AG20443 (cell line): ENCODE measurements at places on chromosomes 4 and X.
A peak's percentile ranks its signal among the peaks of the same experiment; 100 is the strongest.

DNA sequence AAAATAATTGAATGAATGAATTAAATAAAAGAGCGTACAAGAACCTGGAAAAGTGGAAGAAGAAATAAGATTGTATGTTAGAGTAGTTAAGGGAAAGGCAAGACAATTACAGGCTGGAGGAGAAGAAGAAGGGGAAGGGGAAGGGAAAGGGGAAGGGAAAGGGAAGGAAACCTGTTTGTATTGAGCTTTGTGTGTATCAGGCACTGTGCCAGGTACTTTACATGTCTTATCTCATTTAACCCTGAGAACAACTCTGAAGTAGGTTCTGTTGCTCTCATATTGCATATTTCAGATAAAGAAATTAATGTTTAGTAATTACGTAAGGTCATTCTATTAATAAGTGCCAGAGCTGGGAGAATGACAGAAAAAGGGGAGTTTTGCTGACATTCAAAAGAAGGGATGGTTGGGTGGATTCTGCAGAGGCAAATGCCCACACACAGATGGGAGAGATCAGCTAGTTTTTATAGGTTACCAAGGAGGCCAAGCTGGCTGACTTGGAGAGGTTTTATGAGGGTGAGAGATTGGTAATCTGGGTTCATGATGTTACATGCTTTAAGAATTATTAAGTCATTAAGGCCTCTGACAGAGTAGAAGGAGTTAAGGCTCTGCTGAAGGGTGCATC lies 92.3 kb upstream of the LCORL start:
- DNase-seq = no peak

- no peak for DNase-seq
Observed at GRCh38 chrX:24870143-24870542, 145.6 kb downstream of the ARX start.

DNA sequence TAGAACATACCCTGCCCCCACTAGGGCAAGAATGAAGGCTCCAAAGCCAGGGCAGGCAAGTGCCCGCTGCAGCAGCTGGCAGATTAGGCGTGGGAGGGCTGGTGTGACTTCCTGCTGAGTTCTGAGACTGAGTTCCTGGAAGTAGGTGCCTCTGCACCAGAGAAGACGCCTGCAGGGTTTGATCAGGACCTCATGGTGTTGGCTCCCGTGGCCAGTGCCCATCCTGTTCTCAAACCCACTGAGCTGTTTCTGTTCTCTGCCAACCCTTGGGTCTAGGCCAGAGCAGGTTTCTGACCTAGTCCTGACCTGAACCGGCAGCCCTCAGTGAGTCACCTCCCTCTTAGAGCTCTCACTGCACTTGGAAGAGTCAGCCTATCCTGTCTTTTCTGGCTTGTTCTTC lies 220.7 kb downstream of the HS6ST2 start:
- DNase-seq = no peak

DNA sequence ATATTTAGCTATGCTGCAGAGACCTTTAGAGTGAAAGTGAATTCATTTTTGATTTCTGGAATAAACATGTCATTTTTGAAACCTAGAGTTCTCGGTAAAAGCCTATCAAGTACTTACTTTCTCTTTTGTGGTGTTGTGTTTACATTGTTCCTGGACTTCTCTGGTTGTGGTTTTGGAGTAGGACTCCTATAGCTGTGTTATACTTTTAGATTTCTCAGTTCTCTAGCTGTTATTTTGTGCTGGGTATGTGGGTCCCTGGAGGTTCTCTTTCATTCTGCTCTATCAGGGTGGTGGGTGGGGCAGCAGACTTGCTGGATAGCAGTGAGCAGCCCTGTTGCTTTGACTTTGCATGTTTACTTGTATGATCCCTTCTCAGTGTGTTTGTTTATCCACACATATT lies 25.6 kb upstream of the MSMO1 start:
- DNase-seq = peak; percentile 36

GRCh38 chrX:136030303-136031191 lies 45.3 kb downstream of the SLC9A6 start:
- peak; percentile 56 for DNase-seq

GRCh38 chr4:71415491-71415890 lies 76.7 kb downstream of the SLC4A4 start:
- DNase-seq = peak; percentile 11

DNA sequence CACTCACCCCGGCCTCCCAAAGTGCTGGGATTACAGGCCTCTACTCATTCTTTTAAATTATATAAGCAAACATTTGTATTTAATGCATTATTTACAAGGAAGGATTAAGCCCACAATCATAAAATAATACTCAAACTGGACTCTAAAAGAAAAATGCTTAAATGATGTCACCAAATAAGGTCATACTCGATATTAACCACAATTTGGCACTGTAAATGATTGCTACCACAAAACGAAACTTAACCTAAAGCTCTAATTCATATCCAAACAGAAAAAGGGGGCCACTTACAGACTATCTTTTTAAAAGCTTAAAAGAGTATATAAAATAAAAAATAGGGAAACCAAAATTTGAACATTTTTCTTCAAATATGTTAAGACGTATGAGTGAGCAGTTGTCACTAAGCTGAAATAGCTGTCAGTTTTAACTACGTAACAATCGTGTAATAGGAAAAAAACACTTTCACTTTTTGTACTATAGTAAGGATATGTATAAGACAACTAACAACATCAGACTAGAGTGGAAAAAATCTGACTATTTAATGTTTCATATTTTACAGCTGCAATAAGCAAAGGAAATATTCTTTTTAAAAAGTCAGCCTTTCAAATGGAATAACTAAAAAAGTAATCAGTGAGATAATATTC lies 108.2 kb upstream of the GPR34 start:
- DNase-seq = no peak

GRCh38 chr4:68693325-68694075 lies 23.0 kb upstream of the UGT2B15 start:
- no peak for DNase-seq

GRCh38 chr4:55980725-55981124 lies 32.0 kb downstream of the CEP135 start:
- no peak for DNase-seq

GRCh38 chr4:158958489-158959270 lies 144.2 kb upstream of the RAPGEF2 start:
- no peak for DNase-seq

GRCh38 chrX:100048156-100048555 lies 361.9 kb downstream of the PCDH19 start:
- DNase-seq = no peak

GRCh38 chr4:105305019-105305836 lies 158.6 kb downstream of the TET2 start:
- no peak for DNase-seq

DNA sequence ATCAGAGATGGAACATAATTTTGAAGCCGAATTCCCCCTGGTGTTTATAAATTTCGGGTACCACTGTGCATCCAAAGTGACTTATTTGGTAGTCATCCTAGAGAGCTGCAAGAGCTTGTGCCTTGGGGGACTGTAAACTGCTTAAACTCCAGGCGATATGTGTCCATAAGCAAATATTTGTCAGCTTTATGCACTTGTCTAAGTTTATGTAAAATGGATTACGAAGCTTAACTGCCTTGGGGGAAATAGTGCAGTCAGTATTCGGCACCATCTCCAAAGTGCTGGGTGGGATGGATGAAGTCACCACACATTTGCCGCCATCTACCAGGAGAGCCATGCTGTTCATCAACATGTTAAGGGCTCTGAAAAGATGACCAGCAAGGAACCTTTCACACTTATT lies 65.9 kb downstream of the CC2D2A start:
- DNase-seq = no peak

GRCh38 chr4:89222170-89222569 lies 85.4 kb downstream of the GPRIN3 start:
- DNase-seq = no peak

GRCh38 chr4:40990899-40991265 lies 223.5 kb downstream of the APBB2 start:
- no peak for DNase-seq

- DNase-seq = no peak
Observed at GRCh38 chr4:186724864-186725468, 1.3 kb upstream of the FAT1 start.

- DNase-seq = no peak
Observed at GRCh38 chr4:145808848-145809512, 129.0 kb downstream of the C4orf51 start.

DNA sequence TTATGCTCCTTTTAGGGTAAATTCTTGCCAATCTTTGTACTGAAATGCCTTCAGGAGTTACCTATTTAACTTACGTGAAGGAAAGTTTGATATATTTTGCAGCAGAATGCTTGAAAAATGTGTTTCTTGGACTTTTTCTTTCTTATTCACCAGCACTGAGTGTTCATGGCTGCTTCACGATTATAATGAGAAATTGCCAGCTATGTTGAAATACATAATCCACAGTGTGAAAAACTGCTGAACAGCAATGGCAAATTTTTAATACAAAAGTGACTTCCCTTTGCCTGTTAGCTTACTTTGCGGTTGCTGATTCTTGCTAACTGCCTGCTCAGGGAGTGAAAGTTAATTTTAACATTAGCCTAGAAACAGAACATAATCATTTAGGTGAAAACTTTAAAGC lies 153.8 kb upstream of the SLC4A4 start:
- no peak for DNase-seq

- peak; percentile 23 for DNase-seq
Observed at GRCh38 chrX:38804682-38805431, 3.6 kb downstream of the MID1IP1 start.

DNA sequence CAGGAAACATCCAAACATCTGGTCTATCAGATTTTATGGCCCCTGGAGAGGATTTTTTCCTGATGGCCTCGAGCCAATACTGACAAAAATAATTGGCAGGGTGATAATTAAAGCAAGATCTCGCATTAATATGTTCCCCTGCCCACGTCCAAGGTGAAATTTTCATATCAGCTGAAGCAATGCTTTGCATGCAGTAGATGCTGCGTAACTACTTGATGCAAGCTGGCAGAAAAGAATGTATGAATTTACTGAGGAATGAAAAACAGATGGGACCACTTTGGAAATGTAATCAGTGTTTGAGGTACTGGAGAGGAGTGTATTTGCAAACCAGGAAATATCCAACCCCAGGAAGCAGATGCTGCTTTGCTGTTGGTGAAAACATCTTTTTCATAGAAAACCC lies 36.8 kb upstream of the REST start:
- DNase-seq = peak; percentile 51

DNA sequence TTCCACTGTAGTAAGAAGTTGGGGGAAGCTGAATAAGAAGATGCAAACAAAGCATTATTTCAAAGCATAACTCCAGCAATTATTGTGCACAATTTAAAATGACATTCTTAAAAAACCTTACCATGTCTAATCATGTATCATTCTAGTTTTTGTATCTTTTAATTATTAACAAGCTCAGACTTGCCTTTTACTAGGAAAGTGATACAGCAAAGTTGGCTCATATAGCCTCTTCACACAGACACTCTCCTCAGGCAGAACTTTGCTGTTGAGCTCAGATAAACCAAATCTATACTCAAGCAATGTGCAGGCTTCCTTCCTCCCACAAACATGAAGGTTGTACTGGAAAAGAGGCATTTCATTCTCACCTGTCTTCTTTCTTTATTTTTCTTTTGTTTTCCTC lies 358.7 kb upstream of the EMCN start:
- DNase-seq = no peak

GRCh38 chr4:89752932-89753598 lies 83.9 kb downstream of the SNCA start:
- peak; percentile 61 for DNase-seq

- DNase-seq = no peak
Observed at GRCh38 chr4:57652779-57653178, 542.6 kb upstream of the IGFBP7 start.

- DNase-seq = no peak
Observed at GRCh38 chr4:41256131-41256739, 493 bp upstream of the UCHL1 start.

DNA sequence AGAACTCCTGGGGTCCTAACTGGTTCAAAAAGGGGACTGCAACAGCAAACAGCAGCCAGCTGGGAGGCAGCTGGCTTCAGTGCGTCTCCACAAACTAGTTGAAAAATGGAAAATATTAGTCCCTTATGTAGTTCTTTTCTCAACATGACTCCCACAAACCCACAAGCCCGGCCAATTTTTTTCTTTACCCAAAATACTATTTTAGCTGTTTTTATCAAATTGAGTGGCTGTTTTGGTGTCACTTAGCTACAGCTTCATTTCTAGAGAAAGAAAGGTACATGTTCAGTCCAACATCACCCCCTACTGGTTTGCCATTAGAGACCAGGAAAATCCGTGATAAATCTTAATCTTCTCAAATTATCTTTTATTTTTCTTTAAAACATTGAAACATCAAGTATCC lies 97.2 kb downstream of the GUCY2F start:
- peak; percentile 11 for DNase-seq

DNA sequence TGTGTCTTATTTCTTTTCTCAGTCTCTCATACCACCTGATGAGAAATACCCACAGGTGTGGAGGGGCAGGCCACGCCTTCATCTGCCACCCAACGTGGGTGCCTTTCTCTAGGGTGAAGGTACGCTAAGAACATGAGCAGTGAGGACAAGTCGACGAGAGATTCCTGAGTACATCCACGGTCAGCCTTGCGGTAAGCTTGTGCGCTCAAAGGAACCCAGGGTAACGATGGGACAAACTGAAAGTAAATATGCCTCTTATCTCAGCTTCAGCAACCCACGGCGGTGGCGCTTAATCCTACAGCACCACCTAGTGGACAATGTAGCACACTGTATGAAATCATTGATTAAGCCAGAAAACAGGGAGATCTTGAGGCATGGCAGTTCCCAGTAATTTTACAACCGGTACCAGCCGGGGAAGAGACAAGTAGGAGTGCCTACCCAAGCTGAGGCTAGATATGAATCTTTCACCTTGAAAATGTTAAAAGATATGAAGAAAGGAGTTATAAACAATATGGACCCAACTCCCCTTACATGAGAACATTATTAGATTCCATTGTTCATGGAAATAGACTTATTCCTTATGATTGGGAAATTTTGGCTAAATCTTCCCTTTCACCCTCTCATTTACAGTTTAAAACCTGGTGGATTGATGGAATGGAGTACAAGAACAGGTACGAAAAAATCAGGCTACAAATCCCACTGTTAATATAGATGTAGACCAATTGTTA lies 63.0 kb downstream of the ZNF732 start:
- DNase-seq = peak; percentile 61

DNA sequence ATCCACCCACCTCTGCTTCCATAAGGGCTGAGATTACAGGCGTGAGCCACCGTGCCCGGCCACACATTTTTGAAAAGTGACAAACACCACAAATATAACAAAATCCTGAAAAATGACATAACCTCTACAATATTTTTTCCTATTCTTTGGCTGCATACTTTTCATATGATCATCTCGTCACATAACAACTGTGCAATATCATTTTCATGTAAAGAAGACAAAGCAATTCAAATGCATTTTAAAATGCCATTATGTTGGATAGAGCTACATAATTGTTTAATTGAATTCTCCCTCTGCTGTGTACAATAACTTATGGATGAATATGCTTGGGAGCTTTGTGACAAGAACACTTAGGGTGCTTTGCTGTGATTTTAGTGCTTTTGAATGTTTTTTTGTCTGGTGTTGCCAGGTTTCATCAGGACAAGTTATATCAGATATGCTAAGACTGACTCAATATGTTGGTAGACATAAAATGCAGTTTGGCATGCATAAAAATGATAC lies 132.9 kb downstream of the CHIC2 start:
- DNase-seq = no peak
